ENCODE measurements at places on chromosomes 5 and 9.

DNA sequence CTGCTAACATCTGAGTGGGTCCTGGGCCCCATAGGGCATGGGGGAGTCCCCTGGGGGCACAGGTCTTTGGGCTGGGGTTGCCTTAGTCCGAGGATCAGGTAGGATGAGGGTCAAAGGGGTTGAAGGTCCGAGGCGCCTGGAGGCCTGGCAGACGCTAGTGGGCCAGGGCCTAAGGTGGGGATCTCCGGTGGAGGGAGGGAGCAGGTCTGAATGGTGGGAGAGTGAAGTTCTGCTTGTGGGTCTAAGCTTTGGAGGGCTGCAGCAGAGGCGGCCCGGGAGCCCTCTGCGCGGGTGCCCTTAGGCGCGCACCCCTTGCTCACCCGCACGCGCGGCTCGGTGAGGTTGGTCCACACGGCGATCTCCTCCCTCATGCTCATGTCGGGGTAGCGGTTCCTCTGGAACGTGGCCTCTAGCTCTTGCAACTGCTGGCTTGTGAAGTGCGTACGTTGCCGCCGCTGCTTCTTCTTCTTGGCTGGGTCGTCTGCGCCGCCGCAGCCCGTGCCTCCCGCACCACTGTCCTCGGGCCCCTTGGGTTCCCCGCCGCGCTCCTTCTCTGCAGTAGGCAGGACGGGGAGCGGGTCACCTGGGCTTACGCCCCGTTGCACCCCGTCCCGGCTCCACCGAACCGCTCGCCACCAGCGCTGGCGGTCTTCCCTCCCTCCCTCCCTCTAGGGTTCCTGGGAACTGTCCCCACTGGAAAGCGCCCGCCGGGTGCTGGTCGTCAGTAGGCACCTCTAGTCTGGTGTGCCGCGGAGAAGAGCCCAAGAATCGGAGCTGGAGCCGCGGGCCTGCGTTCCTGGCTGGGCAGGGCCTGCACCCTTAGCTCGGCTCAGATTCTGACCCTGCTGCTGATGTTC lies 2.8 kb downstream of the PITX1 start:
- no peak for DNase-seq

GRCh38 chr9:137266585-137267453 lies 10.7 kb upstream of the TOR4A start:
- DNase-seq, result no peak

DNA sequence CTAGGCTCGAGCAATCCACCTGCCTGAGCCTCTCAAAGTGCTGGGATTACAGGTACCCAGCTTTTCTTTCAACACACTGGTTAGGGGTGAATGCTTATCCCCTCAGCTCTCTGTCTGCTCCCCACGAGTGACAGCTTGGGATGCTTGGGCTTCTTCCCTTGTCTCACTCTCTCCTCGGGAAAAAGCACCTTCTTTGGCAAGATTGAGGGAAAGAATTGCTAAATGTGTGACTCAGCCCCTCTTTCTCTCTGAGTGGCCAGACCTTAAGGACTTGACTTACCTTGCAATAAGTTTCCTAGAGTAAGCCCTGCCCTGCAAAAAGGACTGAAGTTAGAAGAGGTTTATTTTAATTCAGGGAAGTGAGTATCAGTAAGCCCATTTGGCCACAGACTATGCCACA lies 68.1 kb upstream of the ERBIN start:
- DNase-seq, result no peak

DNA sequence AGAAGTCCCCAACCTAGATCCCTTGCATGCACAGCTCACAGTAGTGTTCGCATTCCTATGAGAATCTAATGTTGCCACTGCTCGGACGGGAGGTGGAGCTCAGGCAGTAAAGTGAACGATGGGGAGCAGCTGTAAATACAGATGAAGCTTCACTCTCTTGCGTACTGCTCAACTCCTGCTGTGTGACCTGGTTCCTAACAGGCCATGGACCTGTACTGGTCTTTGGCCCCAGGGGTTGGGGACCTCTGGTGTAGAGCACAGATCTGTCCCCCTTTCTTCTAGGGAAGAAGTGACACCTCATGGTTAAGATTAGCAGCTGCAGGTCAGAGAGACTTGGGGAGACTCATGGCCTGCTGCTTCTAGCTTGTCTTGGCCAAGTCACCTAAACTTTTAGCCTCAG lies 7.1 kb downstream of the ARHGEF28 start:
- DNase-seq, result no peak

DNA sequence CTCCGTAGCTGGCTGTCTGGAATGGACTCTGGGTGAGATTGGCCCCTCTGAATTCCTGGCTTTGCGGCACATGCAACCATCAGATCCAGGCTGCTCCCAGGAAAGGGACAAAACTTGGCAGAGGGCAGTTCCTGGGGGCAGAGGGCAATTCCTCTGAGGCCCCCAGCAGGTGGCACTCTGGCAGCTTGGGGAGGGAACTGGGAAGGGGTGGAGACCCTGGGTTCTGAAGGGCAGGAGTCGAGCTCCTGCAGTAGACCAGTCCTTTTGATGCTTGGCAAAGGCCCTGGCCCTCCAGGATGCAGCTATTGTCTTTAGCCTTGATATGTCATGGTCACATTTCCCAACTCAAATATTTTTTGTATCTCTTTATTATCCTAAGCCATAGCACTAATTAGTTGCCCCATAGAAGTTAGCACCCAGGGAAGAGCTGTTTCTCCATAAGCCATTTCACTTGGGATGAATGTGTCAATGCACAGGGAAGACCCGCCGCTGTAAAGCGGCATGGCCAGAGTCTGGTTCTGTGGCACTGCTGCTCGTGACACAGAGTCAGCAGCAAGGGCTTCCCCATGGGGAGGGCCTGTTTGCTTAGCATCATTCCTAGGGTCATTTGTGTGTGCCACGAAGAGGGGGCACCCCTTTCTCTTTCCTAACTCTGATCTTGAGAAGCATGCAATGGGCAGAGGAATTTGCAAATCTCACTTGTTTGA lies 51.2 kb upstream of the CDK20 start:
- no peak for DNase-seq

- no peak for DNase-seq
Observed at GRCh38 chr5:166726406-166726805, 1565.0 kb upstream of the WWC1 start.

GRCh38 chr5:112141582-112141981 lies 277.5 kb downstream of the EPB41L4A start:
- no peak for DNase-seq

- DNase-seq, result no peak
Observed at GRCh38 chr9:14485366-14485765, 171.4 kb upstream of the NFIB start.

GRCh38 chr9:129891569-129891968 lies 56.3 kb downstream of the USP20 start:
- DNase-seq, result no peak

GRCh38 chr9:131053896-131054295 lies 42.4 kb upstream of the AIF1L start:
- DNase-seq, result no peak

GRCh38 chr9:6977761-6978160 lies 220.0 kb downstream of the KDM4C start:
- no peak for DNase-seq
